ENCODE measurements at places on chromosomes 3 and 15.

- DNase-seq: no peak
Observed at GRCh38 chr3:40720863-40721262, 196.1 kb downstream of the ZNF621 start.

DNA sequence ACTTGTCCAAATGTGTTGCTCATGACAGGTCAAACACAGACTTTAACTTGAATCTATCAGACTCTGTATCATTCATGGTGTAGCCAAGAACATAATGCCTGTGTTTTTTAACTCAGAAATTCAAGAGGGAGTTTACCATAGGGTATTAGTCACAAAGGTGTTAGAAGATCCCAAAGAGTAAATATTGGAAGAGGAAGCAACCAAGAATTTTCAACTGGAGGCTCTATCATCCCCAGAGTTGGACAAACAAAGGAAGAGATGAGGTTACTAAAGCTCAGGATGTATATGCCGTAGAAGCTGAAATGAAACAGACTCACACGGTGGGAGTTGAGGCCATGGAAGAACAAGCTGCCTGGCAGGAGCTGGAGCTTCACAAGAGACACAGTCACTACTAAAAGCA lies 116.2 kb upstream of the COL8A1 start:
- DNase-seq: no peak

DNA sequence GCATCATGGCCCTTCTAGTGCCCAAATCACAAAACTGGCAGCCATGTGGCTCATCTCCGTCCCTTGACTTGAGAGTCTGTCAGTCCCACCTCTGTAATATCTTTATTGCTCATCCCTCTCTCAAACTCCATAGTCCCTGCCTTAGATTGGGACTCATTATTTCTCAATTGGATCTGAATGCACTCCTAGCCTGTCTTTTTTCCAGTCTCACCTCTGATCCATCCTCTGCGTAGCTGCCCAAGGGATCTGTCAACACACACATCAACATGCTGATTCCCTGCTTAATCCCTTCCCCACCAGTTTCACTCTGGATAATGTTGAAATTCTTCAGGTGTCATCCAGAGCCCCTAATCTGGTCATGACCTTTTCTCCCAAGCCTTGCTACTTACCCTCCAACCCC lies 39.3 kb downstream of the NMNAT3 start:
- DNase-seq: no peak

DNA sequence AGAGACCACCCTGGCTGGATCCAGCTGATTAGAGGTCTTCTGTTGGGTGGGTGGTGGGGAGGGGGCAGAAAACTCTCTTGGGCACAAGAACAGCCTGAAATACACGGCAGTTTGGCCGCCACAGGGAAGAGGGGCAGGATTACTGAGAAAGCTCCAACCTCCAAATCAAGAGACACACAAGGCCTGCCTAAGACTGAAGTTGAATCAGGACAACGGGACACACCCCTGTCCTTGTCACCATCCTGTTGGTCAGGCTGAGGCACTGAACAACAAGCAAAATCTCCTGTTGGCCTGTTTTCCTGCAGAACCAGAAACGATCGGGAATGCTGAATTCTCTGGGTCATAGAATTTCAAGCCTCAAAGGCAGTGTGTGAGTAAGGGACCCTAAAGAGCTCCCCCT lies 247.8 kb downstream of the FAM43A start:
- DNase-seq: no peak

DNA sequence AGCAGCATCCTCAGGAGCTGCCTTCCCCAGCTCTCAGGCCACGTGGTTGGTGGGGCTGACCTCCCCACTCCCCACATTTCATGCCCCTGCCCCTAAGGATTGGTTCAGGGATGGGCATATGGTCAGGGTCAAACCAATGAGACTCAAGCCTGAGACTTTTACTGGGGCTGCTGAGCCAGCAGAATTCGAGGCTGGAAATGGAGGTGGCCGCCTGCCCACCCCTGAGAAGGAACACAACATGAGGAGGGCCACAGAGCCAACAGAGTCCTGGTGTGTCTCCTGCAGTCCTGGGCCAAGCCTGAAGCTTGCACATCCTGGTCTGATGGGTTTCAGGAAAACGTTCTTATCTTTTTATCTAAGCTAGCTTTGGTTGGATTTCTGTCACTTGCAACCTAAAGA lies 5.9 kb downstream of the EHD4 start:
- DNase-seq: no peak

GRCh38 chr15:45743426-45744235 lies 108.8 kb downstream of the SQOR start:
- no peak for DNase-seq

DNA sequence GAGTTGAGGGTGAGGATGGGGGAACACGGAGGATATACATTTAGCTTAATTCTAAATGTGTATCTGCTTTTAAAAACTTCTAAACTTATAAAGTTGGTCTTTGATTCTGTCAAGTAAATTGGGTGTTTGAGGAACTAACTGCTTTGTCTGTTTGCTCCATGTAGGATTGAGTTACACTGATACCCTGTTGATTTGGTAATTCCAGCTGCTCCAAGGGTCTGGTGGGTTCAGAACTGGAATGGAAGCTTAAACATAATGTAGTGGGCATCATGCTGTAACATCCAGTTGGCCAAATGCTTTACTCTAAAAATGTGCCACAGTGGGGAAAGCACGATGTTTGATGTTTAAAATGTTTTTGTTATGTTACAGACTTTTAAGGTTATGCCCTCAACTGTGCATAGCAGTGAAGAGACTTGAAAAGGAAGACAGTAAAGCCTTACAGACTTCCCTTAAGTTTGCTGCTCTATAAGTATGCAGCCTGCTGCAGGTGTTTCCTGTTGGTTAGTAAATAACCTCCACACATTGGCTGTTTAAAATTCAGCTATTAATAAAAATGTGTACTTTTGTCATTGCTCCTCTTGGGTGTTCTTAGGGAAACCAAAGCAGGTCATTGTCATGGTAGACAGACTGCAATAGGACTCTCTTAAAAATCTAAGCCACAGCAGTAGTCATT lies 5.9 kb upstream of the EDEM1 start:
- DNase-seq: no peak

DNA sequence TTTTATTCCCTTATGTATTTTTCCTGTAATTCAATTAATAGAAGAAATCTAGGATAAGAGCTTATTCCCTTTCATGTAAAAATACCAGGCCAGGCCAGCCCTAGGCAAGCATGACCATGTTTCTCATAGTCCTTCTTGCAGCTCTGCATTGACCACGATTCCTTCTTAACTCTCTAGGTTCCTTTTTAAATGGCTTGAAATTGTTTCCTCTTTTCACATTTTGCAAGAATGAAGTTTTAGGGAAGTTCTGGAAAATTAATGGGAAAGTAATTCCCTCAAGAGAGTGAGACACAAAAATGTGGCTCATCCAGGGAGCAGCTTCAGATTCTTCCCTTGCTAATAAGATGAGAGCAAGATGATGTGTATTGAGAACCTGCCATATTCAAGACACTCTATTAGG lies 116.5 kb upstream of the FGF7 start:
- DNase-seq: no peak

DNA sequence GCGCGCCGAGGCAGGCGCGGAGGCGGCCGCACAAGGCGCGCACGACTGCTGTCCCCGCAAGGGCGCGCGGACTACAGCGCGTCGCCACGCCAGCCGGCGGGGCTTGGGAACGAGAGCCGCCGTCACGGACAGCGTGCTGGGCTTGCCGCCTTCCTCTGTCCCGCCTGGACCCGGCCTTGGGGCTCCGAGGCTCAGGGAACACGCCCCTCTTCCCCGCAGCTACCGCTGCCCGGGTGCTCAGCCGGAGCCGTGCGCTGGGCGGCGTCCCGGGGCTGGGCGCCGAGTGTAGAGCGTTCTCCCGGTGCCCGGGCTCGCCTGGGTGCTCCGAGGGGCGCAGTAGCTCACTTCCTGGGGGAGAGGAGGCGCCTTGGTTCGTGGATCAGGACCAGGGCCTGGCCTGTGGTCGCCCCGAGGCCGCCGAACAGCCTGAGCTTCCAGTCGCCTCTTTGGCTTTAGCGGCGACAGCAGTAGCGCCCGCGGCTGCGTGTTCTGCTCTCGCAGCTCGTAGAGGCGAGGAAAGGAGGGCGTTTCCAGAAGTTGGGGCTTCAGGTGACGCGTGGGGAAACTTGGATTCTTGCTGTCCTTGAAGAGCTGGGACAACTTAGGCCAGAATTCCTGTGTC lies 226.7 kb upstream of the C2CD4B start:
- DNase-seq: no peak

DNA sequence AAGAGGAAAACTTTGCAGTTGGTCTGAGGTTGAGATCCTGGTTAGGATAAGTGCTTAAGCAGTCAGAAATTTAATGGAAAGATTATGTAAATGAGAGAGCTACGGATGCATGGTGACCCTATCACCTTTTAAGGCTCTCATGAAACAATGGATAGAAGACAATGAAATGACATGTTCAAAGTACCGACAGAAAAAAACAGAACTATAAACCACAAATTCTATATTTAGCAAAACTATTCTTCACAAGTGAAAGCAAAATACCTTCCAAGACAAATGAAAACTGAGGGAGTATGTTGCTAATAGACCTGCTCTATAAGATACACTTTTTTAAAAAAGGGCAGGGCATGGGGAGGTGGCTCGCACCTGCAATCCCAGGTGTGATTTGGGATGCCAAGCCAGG lies 32.2 kb downstream of the DNAAF4 start:
- DNase-seq: no peak

DNA sequence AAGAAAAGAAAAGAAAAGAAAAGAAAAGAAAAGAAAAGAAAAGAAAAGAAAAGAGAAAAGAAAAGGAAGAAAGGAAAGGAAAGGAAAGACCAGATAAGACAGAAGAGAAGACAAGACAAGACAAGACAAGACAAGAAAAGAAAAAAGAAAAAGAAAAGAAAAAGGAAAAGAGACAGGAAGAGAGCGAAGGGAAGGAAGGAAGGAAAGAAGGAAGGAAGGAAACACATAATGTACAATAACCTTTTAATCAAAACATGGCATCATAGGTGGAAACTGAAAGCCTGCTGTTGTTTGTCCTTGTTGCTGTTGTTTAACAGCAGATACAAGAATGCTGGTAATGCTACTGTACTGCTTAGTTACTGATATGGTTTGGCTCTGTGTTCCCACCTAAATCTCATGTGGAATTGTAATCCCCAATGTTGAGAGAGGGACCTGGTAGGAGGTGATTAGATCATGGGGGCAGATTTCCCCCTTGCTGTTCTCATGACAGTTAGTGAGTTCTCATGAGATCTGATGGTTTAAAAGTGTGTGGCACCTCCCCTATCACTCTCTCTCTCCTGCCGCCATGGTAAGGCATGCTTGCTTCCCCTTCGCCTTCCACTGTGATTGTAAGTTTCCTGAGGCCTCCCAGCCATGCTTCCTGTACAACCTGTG lies 67.3 kb downstream of the MCF2L2 start:
- DNase-seq: no peak

DNA sequence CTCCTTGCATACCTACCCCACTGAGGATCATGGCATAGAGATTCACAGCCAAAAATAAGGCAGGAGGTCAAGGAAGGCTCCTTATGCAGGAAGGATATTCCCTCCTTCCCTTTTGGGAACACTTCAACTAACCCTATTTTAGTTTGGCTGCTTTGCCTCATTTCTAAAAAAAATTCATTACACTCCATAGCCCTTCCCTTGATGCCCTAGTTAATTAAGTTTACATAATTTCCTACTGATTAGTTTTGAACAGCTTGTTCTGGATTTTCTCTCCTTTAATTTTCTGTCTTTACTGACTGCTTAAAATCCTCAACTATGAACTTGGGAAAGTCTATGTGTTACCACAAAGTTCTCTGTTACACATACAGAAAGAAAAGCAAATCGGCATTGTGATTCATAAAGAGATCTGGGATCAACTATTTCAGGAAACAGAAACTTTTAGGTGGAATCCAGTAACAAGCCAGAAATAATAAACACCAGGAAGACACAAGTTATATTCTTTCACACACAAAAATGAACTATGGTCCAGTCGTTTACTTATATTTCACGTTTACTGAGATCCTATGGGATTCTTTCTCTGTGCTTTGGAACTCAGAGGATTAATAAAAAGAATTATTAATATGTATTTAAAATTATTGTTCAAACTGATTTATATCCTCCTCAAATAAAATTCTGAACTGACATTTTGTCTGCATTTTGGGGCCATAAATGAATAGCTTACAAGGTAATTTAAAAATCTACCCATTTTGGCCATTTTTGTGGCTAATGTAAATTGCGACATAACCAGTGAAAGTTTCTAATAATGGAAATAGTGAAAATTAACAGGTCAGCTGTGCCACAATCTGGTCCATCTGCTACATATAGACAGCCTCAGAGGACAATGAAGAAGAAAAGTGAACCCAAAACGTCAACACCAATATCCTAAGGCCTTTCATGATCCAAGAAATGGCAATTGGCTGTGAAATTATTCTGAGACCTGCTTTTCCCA lies 113.8 kb downstream of the FRMD5 start:
- DNase-seq: no peak

DNA sequence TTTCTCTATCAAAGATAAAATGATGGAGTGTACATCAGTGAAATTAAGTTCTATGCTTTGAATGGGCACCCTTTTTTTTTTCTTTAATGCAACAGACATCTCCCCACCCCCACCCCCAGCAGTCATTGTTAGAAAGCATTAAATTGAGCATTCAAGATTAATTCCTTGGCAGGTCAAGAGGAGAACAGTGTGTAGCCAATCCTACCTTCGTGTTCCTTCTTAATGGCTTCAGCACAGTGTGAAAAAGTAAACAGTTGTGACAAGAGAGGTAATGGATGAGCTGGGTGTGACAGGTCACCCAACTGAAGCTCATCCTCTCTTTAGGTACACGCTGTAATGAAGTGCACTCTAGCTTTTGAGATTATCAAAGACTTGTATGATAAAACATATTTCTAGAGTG lies 198.5 kb upstream of the RARB start:
- no peak for DNase-seq

DNA sequence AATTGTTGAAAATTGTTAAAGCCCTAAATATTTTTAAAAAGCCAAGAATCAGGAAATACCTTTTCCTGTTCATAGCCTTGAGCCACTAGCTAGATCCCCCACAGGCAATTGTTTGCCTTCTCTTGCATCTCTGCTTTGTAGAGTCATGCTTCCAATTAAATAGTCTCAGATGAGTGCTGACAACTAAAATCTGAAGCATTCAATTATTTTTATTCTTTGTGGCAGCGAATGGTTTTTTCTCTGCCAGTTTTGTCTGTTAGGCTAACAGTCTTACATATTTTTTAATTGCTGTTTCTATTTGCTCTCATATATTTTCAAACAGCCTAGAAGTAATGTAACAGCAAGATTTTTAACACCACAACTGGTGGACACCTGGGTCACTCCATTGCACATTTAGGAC lies 277.1 kb upstream of the GBE1 start:
- no peak for DNase-seq

DNA sequence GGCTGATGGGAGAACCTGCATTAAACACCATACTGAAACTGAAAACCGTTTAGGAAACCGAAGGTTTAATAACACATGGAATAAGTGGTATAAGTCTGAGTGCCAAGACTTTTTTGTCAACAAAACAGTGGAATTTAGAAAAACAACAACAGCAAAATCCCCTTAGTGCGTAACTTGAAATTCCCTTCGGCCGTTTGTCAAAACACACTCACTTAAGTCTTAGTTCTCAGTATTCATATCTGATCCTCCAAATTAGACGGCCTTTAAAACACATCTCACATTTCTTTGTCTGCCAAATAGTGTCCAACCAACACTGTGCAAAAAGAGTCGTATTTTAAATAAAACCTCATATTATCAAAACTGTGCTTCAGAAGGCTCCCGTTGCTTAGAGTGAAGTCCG lies 64.5 kb downstream of the LRCH3 start:
- DNase-seq: no peak

- DNase-seq: no peak
Observed at GRCh38 chr3:58131101-58131825, 79.5 kb downstream of the DNASE1L3 start.

- DNase-seq: no peak
Observed at GRCh38 chr15:79068790-79069189, 21.8 kb downstream of the RASGRF1 start.

Data from stimulated activated CD8-positive, alpha-beta memory T cell treated with anti-CD3 and anti-CD28 coated beads, Interleukin-4, amount 100 ng/mL, for 1 hour (primary cell).